ENCODE measurements at places on chromosomes 11 and 22.

GRCh38 chr11:94560834-94561233 lies 6.3 kb upstream of the PIWIL4 start:
- no peak for DNase-seq

DNA sequence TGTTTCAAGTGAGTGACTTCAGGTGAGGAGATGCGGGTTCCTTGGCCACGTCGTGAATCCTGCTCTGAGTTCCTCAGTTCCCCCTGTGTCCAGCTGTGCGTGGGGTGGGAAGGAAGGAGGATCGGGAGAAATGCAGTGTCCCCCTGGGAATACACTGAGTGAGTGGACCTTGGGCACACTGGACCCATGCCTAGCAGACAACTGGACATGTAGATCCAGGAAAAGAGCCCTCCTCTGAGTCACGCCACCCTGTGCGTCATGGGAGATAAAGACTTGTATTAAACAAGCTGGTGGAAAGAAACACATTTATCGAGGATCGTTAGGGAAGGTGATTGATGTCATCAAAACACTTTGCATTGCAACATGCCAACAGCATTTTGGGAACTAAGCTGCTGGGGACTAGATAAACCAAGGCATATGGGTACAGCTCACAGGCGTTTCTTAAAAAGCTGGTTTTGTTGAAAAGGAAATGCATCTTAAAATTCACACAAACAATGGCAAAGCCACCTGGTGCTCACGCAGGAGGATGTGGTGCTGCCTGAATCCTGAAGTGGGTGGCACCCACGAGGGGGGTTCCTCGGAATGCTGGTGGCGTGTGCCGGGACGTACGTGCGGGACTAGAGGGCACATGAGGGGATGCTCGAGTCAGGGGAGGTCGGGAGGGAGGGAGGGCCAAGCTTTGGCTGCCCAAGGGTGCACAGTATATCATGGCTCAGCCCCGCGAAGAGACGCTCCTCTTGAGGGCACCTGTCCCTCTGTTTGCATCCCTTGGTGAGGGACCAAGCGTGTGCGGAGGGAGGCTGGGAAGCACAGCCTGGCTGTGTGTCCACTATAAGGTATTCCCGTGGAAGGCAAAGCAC lies 303.5 kb downstream of the TBC1D22A start:
- no peak for DNase-seq

DNA sequence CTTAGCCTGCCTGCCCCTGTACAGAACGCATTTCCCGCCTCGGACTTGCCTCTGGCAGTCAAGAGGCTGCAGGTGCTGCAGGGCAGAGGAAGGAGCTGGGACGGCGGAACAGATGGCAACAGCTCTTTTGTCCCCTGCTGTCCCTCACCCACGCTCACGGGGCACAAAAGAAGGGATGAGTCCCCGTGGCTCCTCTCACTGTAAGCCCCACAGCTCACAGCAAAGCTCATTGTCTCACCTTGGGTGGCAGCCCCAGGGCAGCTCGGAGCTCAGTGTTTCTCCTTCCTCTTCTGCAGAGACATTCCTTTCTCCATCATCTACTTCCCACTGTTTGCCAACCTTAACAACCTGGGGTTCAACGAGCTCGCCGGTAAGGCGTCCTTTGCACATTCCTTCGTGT lies 24.3 kb downstream of the SLC25A18 start:
- DNase-seq, result no peak

- no peak for DNase-seq
Measured at GRCh38 chr11:1049911-1050580, 13.5 kb upstream of the MUC6 start.

- DNase-seq, result no peak
Measured at GRCh38 chr22:37304595-37305343, 22.5 kb downstream of the CYTH4 start.

- no peak for DNase-seq
Measured at GRCh38 chr11:34451053-34451452, 12.3 kb downstream of the CAT start.

DNA sequence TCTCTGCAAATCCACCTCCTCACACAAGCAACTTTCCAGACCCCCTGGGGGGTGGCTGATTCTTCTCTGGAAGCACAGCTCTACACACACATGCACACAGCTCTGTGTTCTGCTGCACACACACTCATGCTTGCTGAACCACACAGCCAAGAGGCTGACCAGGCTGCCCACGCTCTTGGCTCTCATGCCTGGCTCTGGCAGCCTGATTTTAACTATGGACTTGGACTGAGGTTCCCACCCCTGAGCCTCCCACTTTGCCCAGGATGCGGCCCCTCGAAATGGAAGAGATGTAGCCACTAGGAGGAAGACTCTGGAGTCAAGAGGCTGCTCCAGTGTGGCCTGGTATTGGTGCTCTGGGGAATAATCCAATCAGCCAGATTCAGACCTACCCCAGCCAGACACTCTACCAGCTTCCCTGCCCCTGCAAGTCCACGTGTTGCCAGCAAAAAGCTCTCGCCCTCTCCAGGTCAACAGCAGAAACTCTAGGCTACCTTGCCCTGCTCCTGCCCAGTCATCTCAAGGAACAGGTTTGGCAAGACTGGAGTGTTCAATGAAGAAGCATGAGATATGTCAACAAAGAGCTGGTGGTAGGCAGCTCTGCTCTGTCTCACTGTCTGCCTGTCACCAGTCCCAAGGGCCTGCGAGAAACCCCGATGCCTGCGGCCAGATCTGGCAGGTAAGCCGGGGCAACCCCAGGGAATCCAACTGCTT lies 8.8 kb upstream of the CASTOR1 start:
- no peak for DNase-seq
